ENCODE measurements at places on chromosomes 12 and 14. TPM values are rescaled to one million over a fixed set of nuclear protein-coding genes. Genes with fewer than 3 reads are reported as not detected.

Gene PAPLN
- polyA plus RNA-seq: 0.10 TPM

Gene CHFR
- polyA plus RNA-seq: 27.6 TPM

Gene TAS2R50
- not detected for polyA plus RNA-seq

Gene RND1
- 1.3 TPM for polyA plus RNA-seq

DNA sequence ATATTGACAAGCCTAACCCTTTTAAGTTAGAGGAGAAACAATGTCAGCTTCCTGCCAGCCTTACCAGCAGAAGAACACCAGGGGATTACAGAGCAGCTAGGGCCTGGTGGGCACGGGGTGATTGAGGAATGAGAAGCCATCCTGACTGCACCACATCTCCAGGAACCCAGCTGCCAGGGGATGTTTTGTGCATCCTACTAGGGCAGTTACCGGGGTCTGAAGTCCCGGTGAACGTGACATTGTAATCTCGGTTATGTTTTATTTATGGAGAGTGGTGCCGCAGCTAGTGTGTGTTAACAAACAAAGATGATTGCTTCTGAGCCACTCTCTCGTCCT, 115.9 kb downstream of the BCL11B start:
- no peak for DNase-seq

GRCh38 chr14:80653956-80654355, 287.6 kb downstream of the CEP128 start:
- no peak for DNase-seq

DNA sequence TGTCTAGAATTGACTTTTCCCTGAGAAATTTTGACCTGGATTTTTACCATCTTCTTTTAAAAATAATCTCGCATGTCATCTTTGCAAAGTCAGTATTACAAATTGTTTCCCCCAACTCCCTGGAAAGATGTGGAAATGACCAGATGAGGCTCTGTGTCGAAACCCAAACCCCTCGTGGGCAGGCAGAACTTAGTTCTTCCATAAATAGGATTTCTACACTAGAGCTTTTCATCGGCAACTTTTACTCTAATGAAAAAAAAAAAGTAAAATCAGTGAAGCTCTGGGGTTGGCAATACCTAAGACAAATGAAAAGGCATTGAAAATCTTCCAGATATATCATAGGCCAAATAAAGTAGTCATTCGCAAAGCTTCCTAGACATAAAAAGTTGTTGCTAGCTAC, 17.0 kb downstream of the SSPN start:
- DNase-seq: no peak

GRCh38 chr14:67270145-67270753, 29.0 kb downstream of the PALS1 start:
- no peak for DNase-seq

DNA sequence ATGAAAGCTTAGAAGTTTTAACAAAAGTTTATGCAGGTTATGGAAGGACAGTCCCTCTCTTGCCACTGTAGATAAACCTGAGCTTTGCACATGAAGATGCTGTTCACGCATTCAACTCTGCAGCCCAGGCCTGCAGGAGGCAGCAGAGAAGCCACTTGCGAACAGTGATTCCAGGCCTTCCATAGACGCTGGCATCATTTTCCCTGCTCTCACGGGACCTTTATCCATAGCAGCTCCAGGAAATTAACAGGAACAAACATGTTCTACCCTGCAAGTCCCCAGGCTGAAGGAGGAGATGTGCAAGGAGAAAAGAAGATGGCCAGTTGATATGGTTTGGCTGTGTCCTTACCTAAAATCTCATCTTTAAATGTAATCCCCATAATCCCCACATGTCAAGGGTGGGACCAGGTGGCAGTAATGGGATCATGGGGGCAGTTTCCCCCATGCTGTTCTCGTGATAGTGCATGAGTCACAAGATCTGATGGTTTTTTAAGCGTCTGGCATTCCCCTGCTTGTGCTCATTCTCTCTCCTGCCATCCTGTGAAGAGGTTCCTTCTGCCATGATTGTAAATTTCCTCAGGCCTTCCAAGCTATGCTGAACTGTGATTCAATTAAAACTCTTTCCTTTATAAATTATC, 2.0 kb downstream of the ERP27 start:
- DNase-seq: no peak

DNA sequence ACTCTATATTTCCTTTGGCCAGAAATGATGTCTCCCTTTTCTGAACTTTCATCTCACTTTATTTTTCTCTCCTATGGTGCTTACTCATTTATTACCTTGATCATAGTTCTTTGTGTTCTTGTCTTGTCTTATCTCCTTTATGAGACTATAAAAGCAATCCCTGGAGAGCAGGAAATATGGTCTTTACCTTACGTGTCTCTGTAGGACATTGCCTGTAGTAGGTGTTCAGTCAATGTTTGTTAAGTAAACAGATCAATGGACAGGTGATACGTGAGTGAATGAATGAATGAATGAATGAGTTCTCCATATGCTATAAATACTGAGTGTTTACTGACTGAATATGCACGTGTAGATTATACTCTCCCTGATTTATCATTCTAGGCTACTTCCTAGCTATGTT, 193.7 kb upstream of the HMGA2 start:
- no peak for DNase-seq

DNA sequence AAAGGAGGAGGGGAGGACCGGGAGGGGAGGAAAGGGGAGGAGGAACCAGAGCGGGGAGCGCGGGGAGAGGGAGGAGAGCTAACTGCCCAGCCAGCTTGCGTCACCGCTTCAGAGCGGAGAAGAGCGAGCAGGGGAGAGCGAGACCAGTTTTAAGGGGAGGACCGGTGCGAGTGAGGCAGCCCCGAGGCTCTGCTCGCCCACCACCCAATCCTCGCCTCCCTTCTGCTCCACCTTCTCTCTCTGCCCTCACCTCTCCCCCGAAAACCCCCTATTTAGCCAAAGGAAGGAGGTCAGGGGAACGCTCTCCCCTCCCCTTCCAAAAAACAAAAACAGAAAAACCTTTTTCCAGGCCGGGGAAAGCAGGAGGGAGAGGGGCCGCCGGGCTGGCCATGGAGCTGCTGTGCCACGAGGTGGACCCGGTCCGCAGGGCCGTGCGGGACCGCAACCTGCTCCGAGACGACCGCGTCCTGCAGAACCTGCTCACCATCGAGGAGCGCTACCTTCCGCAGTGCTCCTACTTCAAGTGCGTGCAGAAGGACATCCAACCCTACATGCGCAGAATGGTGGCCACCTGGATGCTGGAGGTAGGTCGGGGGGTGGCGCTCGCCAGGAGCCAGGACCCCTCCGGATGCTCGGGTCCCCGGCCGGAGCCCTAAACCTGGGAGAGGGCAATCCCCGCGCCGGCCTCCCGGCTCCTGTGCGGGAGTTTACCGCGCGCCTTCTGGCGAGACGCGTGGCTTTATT, at the start of gene CCND2:
CCND2 (plus strand) TSS at position 111 of the 744 bp plus-strand sequence; CDS start at position 390, 279 bp downstream.
- DNase-seq: peak; percentile 60

- DNase-seq: no peak
Measured at GRCh38 chr12:132393991-132394949, 64.9 kb upstream of the GALNT9 start.

- no peak for DNase-seq
Measured at GRCh38 chr12:114555451-114555850, 128.5 kb downstream of the TBX3 start.

DNA sequence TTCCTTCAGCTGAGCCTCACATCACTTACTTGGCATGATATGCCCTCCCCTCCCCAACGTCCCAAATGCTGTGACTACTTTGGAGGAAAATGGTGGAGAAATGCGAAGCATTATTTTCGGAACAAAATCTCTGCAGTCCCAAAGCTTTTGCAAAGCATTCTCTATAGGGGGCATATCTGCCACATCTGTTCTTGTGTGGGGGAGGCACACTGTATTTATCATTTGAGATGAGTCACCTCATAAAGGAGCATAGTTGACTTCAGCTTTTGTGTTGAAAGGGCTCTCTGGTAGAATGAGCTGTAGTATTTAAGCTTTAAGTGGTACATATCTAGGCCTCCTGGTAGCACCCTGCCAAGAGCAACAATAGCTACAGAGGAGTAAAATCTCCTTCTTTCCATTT, 447.5 kb downstream of the ADAMTS20 start:
- no peak for DNase-seq

GRCh38 chr14:94346841-94347240, 23.7 kb upstream of the SERPINA6 start:
- no peak for DNase-seq

DNA sequence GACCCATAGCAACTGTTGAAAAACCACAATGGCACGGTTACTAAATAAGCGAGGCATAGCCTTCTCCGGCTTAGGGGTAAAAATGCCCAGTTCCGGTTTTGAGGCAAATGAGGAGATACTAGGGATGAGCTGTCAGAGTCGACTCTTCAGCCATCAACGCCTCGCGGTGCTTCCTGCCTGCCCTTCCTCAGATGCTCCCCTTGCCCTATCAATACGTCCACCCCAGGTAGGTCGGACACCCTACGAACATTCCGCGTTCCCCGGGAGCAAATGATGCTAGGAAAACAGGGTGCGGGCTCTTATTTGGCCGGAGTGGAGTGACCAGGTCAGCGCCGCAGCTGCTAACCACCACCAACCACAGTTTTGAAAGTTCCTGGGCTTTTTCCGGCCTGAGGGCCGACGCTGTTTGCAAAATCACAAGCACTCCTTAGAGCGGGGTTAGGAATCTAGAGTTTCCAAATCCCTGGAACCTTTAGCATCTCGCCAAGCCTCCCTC, 1.2 kb downstream of the SRSF9 start:
- no peak for DNase-seq

DNA sequence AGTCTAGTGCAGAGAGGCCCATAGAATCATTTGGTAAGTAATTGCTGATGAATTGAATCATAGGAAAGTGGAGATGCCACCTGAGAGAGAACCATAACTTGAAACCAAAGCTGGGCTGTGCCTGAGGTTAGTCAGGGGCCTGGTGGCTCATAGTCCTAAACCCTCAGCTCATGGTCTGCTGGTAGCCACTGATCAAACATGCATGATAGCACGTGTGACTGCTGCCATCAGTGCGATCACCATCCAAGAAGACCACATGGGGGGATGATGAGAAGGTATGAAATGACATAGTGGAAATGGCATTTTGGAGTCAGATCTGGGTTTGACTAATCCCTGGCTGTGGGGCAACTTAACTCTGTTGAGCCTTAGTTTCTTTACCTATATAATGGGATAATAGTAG, 190.5 kb downstream of the CACNA1C start:
- DNase-seq: no peak

DNA sequence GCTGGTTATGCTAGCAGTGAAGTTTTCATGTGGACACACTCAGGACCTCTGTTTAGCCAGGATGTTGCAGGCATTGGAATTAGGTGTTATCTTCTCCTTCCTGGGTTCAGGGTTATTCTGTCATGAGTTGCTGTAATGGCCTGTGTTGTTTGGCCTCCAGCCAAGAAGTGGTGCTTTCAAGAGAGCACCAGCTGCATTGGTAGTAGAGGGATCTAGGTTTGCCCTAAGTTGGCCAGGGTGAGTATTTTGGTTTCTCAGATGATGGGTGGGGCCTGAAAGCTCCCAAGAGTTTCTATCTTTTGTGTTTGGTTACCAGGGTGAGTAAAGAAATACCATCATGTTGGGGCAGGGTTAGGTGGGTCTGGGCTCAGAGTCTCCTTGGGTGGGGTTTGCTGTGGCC, 2.7 kb upstream of the GZMH start:
- no peak for DNase-seq

DNA sequence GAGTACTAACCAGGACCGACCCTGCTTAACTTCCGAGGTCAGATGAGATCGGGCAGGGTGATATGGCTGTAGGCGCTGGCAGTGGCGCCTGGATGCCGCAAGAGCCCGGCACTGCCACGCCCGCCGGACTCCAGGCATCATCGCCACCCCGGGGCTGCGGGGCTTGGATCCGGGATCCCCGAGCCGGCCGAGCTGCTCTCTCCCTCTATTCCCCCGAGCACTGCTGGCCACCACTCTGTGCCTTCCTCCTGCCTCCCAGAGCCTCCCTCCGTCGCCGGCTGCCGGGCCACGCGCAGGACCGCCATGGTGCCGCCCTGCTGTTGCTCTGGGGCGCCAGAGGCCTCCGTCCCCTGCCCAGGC, 153.2 kb upstream of the ALG10B start:
- DNase-seq: no peak

DNA sequence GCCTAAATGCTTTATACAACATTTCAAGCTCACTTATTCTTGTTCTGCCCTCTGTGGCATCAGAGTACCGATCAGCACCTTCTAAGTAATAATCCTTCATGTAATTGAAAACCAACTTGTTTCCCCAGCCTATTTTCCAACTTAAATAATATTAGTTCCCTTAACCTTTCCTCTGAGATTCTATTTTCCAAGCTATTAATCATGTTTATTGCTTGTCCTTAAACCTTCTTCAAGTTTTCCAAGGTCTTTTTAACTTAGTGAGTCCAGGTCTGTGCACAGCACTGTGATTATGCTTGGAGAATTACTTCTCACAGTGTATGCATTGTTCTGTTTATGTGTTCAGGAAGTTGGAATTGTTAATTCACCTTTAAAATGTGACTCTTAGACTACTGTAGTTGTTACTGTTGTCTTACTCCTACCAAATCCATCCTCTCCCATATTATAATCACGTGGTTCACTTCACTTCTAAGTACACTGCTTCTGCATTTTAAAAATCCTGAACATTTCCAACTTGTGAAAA, 1039.3 kb upstream of the FOXG1 start:
- DNase-seq: no peak

GRCh38 chr12:6044082-6044481, 80.4 kb downstream of the VWF start:
- DNase-seq: no peak

DNA sequence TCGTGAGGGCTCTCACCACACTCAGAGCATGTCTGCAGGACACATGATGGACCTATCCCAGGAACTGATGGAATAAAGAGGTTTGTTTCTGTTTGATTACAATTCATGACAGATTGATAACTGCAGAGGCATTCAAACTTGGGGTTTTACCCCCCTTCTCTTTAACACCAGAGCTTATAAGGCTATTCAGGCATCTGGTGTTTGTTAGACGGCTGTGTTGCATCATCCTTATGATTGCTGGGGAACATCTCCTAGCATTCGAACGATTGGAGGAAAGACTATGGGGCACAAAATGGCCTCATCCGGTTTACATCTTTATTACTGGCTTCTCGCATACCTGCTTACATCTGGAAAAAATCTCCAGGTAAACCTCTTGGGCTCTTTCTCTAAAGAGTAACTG, 191.8 kb downstream of the MSRB3 start:
- no peak for DNase-seq

GRCh38 chr14:77124345-77125280, 17.0 kb downstream of the ZDHHC22 start:
- peak; percentile 38 for DNase-seq

DNA sequence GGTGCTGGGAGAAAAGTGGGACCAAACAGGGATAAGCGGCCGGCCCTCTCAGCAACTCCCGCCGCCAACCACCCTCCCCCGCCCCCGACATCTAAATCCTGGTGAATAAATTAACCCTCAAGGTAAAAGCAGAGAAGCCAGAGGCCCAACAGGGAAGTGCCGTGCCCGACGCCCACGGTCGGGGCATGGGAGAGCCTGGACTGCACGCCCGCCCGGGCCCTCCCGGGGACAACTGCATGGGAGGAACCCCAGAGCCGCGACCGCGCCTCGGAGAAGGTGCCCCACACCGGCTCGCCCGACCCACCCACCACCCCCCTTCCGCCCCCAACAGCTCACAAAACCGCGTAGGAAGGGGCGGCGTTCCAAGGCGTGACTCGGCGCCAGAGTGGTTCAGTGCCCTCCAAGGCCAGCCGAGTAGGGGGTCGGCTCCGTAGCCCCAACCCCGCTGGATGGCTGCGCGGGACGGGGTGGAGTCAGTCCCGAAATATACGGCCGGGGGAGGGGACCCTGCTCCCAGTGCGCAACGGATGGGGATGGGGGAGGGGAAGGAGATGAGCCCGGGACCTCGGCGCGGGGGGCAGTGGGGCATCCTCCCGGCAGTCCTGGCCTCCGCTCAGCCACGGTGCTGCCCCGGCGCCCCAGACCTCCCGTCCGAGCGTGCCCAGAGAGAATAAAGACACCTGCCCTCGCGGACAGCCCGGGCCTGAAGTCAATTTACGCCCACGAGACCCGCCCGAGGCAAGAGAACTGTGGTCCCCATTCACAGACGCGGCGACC, 732 bp downstream of the SLC25A29 start:
- DNase-seq: peak; percentile 44
